A549 treated with dexamethasone at 1 μM for 4 hours (cell line): ENCODE measurements at places on chromosomes 2 and 18. TPM values are rescaled to one million over a fixed set of nuclear protein-coding genes. Genes with fewer than 3 reads are reported as not detected.

The LINC00305 gene
- total RNA-seq = not detected in 5 replicates

The PLGLB2 gene
- total RNA-seq = 0.11 to 0.37 TPM (median 0.18 TPM) in 3 of 5 replicates, not detected in the others

The RTP5 gene
- total RNA-seq = not detected in 5 replicates

The FAM117B gene
- 1.7 to 2.6 TPM (median 2.2 TPM) in 5 replicates for total RNA-seq

The GBX2 gene
- 1.8 to 3.3 TPM (median 2.9 TPM) in 5 replicates for total RNA-seq

The C2orf80 gene
- not detected in 5 replicates for total RNA-seq

The NCKAP5 gene
- total RNA-seq = 0.61 to 1.1 TPM (median 1.0 TPM) in 5 replicates

The MC2R gene
- total RNA-seq = not detected in 5 replicates

The GAL3ST2 gene
- total RNA-seq = 0.15 to 0.27 TPM (median 0.25 TPM) in 5 replicates

The CAVIN2 gene
- total RNA-seq = 52.2 to 76.9 TPM (median 69.5 TPM) in 5 replicates

The KCNK3 gene
- 0.45 to 0.86 TPM (median 0.64 TPM) in 5 replicates for total RNA-seq

The CDH2 gene
- total RNA-seq = 39.4 to 57.6 TPM (median 50.4 TPM) in 5 replicates

The CDK5R2 gene
- total RNA-seq = 5.9 to 9.3 TPM (median 8.1 TPM) in 5 replicates
